ENCODE measurements at places on chromosomes 3 and 15. TPM values are rescaled to one million over a fixed set of nuclear protein-coding genes. Genes with fewer than 3 reads are reported as not detected.
A peak's percentile ranks its signal among the peaks of the same experiment; 100 is the strongest.

DNA sequence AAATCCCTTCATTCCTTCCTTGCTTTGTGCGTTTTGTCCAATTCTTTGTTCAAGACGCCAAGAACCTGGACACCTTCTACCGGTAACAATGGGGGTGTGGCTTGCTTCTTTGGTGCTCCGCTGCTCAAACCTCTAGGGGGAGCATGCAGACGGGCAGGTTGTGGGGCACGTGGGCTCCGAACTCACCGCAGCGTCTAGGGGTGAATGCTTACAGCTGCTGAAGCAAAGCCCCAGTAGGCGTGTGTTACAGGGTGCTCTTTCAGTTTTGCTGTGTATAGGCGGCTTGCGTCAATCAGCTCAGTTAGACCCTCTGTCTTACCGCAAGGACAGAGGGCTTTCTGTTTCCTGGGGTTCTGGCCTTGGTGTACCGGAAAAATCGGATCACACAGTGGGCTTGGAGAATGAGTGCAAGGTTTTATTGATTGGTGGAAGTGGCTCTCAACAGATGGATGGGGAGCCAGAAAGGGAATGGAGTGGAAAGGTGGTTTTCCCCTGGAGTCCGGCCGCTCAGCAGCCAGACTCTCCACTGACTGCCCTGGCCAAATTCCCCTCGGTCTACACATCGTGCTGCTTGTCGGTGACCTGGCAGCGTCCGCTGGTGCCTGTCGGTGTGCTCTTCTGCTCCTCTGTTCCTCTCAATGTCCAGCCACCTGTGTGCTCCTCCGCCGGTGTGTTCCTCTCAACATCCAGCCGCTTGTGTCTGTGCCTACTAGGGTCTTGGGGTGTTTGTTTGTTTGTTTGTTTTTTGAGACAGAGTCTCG is 1.2 kb upstream of the LRRC34 start:
- peak; percentile 65 for DNase-seq

DNA sequence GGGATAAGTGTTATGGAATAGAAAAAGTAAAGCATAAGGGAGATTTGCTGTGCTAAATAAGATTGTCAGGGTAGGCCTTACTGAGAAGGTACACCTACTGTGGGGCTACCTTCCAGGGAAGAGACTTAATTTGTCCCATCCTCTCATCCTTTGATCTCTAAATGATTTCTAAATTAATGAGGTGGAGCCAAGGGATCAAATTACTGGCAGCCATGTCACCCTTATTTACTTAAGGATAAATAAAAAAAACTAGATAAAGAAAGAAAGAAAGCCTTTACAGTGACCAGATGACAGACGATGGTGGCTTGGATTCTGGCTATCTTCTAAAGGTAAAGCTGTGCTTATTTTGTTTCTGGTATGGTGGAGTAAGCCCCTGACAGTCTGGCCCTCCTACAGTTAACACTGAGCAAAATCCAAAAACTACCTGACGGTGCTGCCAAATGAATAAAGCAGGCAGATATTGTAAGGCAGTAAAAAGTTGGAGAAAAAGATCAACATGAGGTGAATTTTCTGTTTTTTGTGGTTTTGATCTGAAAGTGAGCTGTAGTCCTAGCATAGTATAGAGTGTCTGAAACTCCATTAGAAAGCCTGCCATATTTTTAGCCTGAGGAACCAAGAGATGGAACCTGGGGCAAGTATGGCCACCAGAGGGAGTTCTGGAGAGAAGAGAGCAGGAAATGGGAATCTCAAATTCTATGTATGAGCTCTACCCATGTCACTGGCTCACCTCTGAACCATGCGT is 285.1 kb upstream of the MANF start:
- DNase-seq, result peak; percentile 6

GRCh38 chr15:40340740-40341400 is at the start of gene CCDC9B:
Gene CCDC9B, minus strand, starts transcription at chr15:40340939. Its CDS starts 120 bp downstream, at chr15:40340819.
- DNase-seq, result peak; percentile 81

GRCh38 chr3:130926504-130926903 is 32.6 kb downstream of the ATP2C1 start:
- no peak for DNase-seq

- no peak for DNase-seq
These were observed 115.2 kb upstream of the KCNMB2 start for GRCh38 chr3:178421069-178421468.

- no peak for DNase-seq
These were observed 74.2 kb downstream of the ARRDC4 start for GRCh38 chr15:98034731-98035130.

- DNase-seq, result no peak
These were observed 23.2 kb downstream of the CTNNB1 start for GRCh38 chr3:41222501-41222900.

DNA sequence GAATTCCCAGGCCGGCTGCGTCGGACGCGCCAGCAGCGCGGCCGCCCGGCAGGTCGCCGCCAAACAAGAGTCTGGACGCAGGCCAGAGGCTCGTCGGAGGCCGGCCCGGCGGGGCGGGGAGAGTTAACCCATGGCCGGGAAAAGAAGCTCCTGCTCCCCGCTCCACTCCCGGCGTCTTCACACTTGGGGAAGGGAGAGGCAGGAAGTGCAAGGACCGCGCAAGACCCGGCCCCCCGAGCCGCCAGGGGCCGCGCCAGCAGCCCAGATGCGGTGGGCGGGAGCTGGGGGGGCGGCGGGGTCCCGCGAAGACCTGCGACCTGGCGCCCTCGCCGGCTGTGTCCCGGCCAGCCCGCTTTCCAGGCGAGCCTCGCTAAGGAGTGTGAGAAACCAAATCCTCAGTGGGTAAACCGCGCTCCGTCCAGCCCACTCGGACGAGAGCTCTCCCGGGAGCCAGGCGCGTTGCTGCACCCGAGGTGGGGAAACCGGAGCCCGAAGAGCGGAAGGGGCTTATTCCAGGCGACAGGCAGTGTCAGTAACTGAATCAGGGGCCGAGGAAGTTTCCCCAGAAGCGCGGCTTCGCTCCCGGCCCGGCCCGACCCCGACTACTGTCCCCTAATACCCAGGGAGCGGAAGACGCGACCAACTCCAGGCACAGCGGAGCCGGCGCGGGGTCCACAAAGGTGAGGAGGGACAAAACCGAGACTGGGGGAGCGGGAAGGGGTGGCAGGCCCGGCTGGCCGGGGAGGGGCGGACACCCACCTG is 721 bp downstream of the ADAMTS7 start:
- no peak for DNase-seq

DNA sequence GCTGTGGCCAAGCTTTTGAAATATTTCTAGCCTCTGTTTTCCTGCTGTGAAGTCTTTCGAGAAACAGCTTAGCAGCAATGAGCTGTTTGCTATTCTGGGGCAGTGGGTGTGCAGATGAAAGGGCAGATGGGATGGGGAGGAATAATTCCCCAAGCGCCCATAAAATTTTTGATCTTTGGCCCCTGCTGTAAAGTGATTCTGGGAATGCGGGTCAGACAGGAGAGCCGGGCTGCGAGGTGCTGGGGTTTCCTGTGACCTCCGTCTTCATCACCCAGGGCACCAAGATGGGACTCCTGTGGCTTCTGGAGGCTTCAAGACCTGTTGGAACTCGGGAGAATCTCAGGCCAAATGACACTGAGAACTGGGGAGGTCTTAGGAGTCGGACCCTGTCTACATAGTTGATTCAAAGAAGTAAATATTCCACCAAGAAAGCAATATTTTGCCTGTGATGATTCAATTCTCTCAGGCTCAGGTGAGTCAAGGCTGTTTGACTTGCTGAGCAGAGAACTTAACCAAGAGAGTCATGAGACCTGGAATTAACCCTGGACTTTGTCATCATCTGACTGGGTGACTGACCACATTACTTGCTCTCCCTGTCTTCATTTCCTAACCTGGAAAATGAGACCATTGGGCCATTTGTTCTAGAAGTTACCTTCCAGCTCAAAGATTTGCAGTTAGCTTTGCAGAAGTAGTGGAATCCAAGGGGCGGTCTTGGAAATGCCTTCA is 86.4 kb downstream of the POLR2M start:
- no peak for DNase-seq

GRCh38 chr15:53808058-53808706 is 48.7 kb upstream of the WDR72 start:
- DNase-seq, result no peak

DNA sequence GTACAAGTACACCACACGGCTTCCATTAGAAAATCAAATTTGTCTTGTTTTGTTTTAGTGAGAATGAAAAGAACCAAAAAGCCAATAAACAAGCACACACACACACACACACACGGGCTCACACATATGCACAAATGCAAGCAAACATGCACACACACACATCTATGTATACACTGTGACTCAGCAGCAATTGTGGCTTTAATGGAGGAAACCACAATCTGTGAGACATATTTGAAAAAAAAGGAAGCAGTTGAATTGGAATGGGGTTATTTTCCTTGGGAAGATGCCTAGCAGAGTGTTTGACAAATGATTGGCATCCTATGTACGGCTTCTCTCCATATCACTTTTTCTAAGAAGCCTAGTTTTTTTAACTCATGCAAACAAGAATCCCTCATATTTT is 201.1 kb upstream of the ARRDC4 start:
- DNase-seq, result peak; percentile 75

- DNase-seq, result no peak
These were observed 176.5 kb upstream of the PLSCR5 start for GRCh38 chr3:146781606-146782005.

DNA sequence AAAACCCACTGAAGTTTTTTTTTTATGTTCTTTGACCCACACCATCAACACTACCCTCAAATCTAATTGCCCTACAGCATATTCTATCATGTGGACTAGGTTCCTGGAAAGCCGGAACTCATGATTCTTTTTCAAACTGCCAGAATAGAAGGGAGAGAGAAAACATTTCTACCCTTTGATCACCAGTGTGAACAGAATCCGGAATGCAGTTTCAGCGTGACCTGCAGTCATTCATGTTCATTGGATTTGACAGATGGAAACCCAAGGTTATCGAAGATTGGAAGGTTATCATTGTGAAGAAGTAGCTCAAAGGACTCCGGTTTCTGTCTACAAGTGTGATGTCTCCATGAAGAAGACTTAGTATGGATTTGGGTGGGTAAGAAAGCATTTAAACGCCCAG is 39.4 kb upstream of the RASA2 start:
- no peak for DNase-seq

Gene PP2D1
- total RNA-seq, result not detected

Gene PPM1L
- total RNA-seq, result not detected

Gene CFAP20DC
- total RNA-seq, result 1.3 TPM

Gene PLA2G4F
- not detected for total RNA-seq

Gene ZMAT3
- total RNA-seq, result 2.4 TPM

Gene MINDY4B
- not detected for total RNA-seq

Measured in MG63 (cell line).